A673 (cell line): ENCODE measurements at places on chromosomes 12 and 14. TPM values are rescaled to one million over a fixed set of nuclear protein-coding genes. Genes with fewer than 3 reads are reported as not detected.

Gene HCAR1
- total RNA-seq, result 1.9 and 2.0 TPM in 2 replicates

Gene PMCH
- total RNA-seq, result not detected in 2 replicates

Gene EGLN3
- 2.0 and 2.4 TPM in 2 replicates for total RNA-seq

Gene MYF5
- not detected in 2 replicates for total RNA-seq

- DNase-seq, result no peak
These were observed 448.6 kb downstream of the RAD51B start for GRCh38 chr14:68268197-68268596.

DNA sequence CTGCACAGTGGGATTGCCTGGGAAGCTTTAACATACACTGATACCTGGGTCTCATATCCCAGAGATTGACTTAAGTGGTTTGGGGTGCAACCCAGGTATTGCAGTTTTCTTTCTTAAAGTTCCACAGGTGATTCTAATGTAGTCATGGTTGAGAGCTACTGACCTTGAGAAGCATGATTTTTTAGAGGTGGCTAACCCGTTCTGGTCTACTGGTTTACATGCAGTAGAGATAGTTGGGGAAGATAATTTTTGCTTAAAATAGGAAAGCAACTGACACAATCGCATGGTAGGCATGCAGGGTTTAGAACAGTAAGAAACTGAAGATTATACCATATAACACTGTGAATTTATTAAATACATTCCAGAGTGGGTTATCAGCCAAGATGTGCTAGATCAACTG, 134.2 kb upstream of the DNM1L start:
- DNase-seq, result no peak

- no peak for DNase-seq
These were observed 2.3 kb downstream of the MTA1 start for GRCh38 chr14:105421723-105422615.

GRCh38 chr12:68176257-68176656, 16.7 kb upstream of the IFNG start:
- DNase-seq, result no peak

DNA sequence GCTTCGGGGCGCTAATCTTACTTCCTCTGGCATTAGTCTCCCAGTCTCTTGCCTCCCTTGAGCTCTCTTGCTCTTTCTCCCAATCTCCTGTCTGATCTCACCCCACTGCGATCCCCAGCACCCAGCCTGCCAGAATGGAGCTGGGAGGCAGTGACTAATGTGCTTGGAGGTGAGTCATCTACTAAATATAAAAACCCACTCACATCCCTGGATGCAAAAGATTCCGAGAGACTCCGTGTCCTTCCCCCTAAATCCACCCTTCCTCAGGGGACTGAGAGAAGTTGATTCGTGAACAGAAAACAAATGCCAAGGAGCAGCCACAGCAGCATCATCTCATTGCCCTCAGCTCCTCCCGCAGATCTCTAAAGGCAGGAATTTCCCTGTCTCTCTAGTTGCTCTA, 45.7 kb upstream of the KCNA5 start:
- peak; percentile 26 for DNase-seq

- no peak for DNase-seq
These were observed 341.4 kb downstream of the ADAMTS20 start for GRCh38 chr12:43210485-43211192.

DNA sequence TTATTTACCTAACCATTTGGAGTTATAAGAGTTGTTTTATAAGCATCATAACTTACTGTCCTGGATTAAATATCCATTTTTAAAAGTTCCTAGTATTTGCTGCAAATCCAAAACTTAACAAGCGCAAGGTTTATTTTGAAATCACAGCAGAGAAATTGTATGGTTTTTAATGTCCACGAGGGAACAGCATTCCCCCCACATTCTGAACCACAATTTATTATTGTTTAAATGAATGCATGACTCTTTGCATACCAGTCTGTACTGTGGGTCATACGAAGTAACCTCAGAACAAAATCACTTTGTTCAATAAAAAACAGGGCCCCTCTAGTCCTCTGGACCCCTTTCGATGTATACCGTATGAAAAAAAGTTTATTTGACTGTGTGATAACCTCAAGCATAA, 75.9 kb downstream of the DACT1 start:
- no peak for DNase-seq

DNA sequence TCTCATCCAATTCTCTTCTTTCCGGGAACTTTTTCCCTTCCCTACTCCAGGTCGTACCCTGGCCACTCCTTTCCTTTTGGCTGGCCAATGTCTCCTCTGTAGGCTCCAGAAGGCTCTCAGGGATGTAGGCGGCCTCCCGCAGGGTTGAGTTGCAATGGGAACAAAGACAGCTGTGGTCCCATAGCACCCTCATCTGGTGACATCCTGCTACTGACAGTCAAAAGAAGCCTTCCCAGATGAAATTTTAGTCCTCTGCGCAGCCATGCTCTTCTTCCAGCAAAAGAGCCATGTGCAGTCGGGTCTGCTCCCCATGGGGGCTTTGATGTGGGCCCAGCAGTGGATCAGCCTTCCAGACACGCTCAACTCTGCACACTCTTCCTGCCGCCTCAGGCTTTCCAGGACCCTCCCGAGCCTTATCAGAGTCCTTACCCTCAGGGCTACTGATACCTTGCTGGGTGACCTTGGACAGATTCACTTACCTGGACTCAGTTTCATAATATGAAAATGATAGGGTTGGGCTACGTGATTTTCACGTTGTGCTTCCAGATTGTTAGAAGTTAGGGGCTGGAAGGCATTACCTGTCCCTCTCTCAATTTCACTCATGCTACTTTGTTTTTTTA, 5.5 kb upstream of the CELA1 start:
- DNase-seq, result peak; percentile 65

GRCh38 chr14:28365510-28365909, 401.1 kb upstream of the FOXG1 start:
- DNase-seq, result no peak

- DNase-seq, result no peak
These were observed 235.2 kb upstream of the AMIGO2 start for GRCh38 chr12:47314996-47315395.

DNA sequence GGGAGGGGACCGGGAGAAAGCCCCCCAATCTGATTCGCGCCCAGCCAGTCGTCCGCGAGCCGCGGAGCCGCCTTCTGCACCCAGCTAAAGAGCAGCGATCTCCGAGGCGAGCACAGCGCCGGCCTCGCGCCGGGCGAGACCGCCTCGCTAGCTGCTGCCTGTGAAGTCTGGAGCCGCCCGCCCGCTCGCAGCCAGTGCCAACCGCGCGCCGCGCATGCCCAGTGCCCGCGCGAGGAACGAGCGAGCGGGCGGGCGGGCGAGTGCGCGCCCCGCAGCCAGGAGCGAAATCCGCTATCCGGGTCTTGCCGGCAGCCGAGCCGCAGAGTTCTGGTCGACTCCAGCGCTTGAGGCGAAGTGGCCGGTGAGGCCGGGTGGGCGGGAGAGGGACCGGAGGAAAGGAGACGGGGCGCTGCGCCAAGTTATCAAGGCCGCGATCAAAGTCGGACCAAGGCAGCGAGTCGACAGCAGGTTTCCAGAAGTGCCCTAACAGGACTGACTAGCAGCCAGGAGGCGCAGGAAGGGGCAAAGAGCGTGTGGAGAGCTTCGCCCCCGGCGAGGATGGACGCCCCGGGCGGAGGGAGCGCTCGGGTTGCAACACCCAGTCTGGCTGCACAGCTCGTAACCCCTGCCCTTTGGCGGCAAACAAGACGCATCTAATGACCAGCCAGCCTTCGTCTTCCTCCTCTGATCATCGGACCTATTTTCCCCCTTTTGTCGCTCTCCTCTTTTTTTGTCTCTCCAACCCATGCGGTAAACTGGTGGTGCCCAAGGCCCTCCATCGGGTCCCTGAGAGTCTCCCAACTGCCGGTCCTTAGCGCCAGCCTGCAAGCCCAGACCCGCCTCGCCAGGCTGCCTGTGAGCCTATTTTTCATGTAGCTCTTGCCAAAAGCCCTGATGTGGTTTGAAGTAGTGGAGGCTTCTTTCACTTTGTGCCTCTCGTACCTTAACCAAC, at the start of gene EPS8:
TSS of gene EPS8 (minus strand) at position 169 of the 952 bp plus-strand sequence. CDS start 106,437 bp downstream, outside the sequence.
- peak; percentile 96 for DNase-seq

DNA sequence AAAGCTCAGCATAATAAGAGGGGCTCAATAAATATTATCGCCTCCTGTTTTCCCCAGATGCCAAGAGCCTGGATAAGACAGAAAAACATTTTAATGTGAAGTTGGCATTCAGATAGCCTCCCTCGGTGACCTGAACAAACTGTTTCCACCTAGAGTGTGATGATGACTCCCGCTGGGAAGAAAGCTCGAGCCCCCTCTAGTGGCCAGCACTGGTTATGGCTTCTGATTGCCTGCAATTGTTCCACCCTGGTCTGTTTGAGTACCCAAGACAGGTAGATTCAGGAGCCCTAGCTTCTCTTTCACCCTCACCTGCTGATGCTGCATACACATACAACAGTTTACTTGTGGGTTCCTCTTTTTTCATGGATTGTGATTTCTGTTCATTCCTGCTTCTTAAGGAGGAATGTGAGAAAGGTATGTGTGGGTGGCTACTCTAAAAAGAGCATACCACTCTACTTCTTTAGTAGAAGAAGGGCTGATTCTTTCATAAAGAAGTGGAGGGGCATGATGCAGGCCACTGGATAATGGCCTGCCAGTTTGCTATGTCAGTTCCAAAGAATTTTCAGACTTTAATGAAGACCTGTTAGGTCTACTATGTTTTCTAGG, 6.4 kb downstream of the ERG28 start:
- DNase-seq, result peak; percentile 63

DNA sequence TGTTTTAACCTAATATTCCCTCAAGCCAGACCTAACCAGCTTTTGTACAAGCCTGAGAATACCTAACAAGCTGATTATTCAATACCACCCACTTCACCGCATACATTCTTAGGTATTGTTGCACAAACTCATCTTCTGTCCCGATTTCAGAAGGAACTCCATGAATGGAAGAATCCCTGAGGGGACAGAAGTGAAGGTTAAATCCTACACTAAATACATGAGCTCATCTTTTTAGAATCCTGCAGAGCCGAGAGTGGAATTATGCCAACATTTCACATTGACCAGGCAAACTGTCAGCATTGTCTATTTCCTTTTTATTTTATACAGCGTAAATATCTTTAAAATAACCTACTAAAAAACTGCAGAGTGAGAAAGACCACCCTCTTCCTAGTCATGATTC, 140.7 kb upstream of the PRICKLE1 start:
- DNase-seq, result no peak

GRCh38 chr12:74641694-74642093, 104.1 kb downstream of the ATXN7L3B start:
- no peak for DNase-seq

DNA sequence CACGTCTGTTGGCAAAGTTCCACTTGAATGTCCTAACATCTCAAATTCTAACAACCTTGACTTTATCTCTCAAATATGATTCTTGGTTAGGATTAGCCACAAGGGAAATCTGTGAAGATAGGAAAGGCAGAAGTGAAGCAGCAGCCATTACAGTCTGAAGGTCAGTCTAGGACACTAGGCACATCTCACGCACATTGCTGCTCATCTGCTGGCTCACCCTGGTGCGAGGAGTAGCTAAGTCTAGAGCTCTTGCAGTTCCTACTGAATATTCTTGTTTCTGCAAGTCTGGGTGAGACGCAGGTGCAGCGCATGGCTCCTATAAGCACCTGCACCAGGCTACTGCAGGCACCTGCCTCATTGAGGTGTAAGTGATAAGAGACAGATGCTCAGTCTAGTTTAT, 6.4 kb upstream of the SLC25A3 start:
- DNase-seq, result no peak

DNA sequence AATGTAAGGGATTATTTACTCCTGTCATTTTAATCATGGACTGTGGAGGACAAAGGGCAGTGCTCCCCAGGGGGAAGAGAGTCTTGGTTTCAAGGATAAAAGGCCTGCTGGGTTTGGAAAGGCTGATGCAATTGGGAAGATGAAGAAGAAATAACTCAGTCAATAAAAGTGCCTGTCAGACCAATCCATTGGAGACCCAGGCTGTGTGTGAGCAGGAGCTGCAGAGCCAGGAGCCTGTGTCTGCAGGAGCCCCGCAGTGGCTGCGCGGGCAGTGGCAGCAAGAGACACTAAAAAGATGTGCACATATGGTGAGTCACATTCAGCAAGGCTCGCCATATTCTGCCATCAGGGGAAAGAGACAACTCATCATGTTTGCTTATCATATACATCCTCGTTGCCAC, 90.4 kb downstream of the CRACR2A start:
- DNase-seq, result peak; percentile 5
